ENCODE measurements at places on chromosomes 12 and 14. TPM values are rescaled to one million over a fixed set of nuclear protein-coding genes. Genes with fewer than 3 reads are reported as not detected.

DNA sequence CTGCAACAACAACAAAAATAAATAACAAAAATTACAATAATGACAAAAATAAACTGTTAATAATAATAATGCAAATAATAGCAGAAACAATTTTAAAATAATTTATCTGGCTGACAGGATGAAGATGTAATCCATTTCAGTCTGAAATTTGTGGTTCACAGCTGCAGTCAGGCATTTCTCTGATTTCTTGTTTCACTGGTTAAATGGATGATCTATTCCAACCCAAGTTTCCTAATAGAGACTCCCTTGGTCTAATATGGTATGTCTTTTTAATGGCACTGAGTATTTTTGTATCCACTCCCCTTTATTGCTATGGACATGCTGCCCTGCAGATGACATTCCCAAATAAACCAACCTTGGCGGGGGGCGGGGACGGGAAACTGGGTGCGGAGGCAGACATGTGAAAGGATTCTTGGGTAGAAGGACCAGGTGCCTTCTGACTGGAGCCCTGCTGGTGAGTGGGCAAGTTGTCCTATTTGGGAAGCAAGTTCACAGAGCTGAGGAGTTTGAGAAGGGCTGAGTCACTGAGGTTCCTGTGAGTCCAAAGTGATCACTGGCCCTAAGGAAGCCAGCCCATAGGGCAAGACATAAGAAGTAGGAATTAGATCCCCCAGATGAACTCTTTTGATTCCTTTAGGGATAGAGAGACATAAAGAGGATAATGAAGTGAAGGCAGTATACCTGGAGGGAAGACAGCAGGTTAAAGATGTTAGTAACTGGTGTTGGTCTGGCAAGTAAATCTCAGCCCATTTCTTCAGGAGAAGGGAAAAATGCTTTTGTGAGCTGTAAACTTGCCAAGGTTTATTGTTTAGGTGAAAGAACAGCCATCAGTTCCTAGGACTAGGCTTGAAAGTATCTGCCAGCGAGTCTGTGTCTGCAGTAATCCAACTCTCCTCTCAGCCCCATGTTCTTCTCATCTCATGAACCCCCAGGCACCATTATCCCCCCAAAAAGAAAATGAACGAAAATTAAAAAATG, 14.5 kb downstream of the FOXG1 start:
- DNase-seq, result no peak

DNA sequence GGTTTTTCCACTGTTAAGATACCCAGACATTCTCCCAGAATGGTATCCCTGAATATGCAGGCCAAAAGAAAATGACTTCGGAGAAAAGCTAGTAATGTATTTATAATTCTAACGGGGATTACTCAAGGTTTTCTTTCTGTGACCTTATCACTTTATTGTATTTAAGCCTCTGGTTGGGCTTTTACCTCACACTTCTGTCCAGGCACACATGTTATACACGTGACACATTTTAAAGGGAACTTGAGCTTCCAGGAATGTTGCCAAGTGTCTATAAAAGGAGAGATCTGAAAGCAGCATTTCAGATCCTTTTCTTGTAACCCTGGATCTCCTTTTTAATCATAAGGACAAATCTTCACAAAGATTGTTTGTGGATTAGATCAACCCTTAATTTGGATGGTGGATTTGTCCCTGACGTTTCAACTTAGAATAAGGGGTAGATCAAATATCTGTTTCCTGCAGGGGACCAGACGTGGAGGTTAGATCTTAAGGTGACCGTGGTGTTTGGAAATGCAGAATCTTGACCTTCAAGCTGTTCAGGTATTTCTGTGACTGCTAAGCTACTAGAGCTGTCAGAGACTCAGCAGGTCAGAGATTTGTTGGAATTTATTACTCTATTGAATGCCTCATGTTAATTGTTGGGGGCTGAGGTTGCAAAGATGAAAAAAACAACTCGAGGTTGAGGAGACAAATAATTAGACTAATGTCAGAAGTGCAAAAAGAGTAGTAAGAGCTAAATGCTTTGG, 1.5 kb downstream of the CIPC start:
- DNase-seq, result no peak

The ZC2HC1C gene
- 2.9 TPM for total RNA-seq

The LPAR5 gene
- total RNA-seq, result 14.6 TPM
